ENCODE measurements at places on chromosomes 1 and 21.

- DNase-seq = no peak
Measured at GRCh38 chr1:17665950-17666720, 89.0 kb upstream of the ACTL8 start.

- no peak for DNase-seq
Measured at GRCh38 chr21:41024341-41024740, 143.6 kb upstream of the BACE2 start.

DNA sequence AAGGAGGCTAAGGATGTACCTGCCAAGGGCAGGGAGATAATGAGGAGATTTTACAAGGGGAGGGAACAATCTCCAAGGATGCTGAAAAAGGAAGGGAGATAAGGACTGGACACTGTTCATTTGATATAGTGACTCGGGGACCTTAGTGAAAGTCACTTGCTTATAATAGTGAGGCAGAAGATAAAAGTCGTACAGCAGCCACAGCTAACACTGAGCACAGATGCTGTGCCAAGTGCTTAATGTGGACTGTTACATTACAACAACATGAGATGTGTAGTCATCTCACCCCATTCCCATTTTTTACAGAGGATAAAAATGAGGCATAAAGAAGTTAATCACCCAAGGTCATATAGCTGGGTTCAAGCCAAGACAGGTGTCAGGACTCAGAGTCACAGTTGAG, 181.9 kb downstream of the FGGY start:
- no peak for DNase-seq

GRCh38 chr21:36155603-36156338, 853 bp upstream of the DOP1B start:
- no peak for DNase-seq

DNA sequence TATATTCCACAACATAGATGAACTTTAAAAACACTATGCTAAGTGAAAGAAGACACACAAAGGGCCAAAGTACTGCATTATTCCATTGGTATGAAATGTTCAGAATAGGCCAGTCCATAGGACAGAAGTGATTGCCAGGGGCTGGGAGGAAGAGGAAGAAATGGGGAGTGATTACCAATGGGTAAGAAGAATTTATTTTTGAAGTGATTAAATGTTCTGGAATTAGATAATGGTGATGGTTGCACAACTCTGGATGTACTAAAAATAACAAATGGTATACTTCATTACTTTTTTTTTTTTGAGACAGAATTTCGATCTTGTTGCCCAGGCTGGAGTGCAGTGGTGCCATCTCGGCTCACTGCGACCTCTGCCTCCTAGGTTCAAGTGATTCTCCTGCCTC, 61.7 kb downstream of the CHD5 start:
- DNase-seq = no peak

- no peak for DNase-seq
Measured at GRCh38 chr1:208068407-208068806, 157.5 kb upstream of the CD34 start.

DNA sequence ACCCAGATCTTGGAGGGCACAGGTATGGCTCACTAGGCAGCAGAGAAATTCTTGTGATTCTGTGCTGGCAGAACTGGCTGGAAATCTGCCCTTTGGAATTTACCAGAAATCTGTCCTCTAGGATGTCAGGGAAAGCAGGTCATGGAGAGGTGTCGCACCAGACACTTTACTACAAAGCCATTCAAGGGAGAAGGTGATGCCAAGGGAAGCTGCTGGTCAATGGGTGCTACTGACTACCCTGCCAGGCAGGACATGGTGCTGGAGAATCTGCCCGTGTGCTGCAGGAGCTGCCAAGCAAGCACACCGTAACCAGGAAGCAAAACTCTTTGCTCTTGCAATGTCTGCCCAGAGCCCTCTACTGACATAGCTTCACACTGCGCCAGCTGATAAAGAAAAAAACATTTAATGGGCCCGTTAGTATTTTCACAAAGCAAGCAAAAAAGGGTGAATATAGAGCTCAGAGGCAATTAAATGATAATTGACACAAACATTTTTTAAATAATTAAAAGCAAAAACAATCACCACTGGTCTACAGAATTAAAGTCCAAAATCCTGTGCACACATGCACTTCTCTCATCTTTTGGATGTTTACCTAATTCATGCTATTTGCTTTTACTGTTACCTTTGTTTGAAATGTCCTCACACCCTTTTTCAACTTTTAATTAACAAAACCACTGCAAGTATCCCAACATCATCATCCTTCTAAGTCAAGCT, 7.2 kb upstream of the FBXO28 start:
- DNase-seq = no peak

DNA sequence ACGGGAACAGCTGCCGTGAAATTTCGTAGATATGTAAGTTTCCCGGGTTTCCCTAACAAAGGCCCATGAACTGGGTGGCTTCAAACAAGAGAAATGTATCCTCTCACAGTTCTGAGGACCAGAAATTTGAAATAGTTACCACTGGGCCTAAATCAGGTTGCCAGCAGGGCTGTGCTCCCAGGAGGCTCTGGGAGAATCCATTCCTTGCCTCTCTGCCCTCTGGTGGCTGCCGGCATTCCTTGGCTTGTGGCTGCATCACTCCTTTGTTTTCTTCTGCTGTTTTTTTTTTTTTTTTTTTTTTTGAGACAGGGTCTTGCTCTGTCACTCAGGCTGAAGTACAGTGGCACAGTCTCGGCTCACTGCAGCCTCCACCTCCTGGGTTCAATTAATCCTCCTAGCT, 23.7 kb downstream of the UMODL1 start:
- no peak for DNase-seq

- DNase-seq = peak; percentile 41
Measured at GRCh38 chr1:85224734-85225623, 24.2 kb upstream of the SYDE2 start.

GRCh38 chr21:35204850-35205541, 155.9 kb upstream of the RUNX1 start:
- no peak for DNase-seq

DNA sequence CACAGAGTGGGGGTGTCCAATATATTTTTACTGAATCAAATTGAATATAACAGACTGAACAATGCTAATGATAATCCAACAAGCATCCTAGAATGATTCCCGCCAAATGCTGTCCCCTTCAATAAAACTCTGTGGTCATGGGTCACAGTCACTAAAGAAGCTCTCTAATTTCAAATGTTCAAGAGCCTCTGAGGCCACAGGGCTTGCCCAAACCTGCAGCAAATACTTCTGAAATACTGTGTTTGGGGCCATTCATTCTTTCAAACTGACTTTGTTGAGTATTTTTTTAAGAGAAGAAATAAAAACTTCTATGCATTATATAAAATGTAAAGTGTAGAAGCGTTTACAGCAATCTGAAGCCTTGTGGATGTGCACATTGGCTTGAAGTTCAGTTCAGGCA, 7.6 kb upstream of the BEND5 start:
- DNase-seq = no peak

GRCh38 chr21:15472108-15473040, 257.4 kb upstream of the USP25 start:
- no peak for DNase-seq

DNA sequence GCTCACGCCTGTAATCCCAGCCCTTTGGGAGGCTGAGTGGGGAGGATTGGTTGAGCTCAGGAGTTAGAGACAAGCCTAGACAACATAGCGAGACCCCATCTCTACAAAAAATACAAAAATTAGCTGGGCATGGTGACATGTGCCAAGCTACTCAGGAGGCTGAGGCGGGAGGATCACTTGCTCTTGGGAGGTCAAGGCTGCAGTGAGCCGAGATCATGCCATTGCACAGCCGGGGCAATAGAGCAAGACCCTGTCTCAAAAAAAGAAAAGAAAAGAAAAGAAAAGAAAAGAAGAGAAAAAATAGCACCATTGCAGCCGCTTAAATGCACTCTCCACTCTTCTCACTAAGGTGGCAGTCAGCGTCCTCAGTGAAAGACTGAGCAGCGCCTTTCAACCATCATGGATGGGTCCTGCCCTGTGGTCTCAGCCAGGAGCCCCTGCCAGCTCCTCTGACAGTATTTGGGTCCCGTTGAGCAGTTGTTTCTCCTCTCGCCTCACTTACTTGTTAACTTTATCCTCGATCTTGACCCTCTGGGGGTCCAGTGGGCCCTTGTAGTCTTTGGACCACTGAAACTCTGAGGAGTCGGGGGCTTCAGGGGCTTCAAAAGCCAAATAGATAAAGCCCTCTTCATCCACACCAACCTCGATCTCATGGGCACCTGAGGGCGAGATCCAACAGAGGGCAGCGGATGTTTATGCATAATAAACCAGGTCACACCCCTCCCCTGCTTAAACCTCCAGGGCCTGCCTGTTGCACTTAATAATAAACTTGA, 36.9 kb downstream of the MYOM3 start:
- no peak for DNase-seq
